ENCODE measurements at places on chromosomes 11 and 22.

DNA sequence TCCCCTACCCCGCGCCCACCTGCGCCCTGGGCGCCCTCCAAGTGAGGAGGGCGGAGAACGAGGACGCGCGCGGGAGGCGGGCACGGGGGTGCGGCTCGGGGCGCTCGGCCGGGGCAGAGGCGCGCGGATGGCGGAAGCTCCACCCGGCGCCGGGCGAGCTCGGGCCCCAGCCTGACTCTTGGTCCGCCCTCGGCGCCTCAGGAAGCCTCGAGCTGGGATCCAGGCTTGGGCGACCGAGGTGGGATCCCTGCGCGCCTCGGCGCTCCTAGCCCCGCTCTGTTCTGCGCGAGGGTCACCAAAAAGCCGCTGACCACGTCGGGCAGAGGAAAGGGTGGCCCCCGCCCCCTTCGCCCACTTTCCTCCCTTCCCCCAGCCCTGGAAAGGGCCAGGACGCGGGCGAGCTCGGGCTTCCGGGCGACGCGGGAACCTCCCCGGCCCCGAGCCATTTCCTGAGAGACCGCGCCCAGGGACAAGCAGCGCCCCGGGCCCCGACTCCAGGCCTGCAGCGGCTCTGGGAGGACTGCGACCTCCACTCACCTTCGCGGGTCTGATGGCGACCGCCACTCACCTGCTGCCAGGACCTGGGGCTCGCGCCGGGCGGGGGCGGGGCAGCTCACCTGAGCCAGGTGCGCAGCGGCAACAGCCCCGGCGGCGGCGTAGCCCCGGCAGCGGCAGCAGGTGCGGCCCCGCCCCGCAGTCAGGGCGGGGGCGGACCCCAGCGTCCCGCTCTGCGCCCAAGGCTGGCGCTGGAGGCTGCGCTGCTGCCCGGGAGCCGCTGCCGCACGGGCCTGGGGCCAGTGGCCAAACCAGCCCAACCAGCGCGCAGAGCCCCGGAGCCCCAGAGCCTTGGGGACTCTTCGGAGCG lies 2.2 kb upstream of the SIGIRR start:
- DNase-seq, result peak; percentile 65

DNA sequence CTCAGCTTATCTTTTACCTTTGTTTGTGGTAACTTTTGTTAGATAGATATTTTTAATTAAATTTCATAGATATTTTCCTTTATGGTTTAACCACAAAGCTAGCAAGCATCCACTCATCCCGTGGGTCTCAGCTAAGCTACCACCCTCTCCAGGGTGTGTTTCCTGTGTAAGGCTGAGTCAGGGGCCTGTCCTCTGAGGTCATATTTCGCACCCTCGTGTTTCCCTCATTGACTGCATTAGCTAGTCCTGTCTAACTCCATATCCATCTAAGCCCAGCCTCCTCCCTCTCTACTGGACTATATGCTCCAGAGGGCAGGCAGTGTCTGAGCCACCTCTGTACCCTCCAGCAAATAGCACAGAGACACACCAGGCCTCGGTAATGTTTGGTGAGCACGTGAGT lies 16.7 kb downstream of the XRRA1 start:
- DNase-seq, result peak; percentile 14

DNA sequence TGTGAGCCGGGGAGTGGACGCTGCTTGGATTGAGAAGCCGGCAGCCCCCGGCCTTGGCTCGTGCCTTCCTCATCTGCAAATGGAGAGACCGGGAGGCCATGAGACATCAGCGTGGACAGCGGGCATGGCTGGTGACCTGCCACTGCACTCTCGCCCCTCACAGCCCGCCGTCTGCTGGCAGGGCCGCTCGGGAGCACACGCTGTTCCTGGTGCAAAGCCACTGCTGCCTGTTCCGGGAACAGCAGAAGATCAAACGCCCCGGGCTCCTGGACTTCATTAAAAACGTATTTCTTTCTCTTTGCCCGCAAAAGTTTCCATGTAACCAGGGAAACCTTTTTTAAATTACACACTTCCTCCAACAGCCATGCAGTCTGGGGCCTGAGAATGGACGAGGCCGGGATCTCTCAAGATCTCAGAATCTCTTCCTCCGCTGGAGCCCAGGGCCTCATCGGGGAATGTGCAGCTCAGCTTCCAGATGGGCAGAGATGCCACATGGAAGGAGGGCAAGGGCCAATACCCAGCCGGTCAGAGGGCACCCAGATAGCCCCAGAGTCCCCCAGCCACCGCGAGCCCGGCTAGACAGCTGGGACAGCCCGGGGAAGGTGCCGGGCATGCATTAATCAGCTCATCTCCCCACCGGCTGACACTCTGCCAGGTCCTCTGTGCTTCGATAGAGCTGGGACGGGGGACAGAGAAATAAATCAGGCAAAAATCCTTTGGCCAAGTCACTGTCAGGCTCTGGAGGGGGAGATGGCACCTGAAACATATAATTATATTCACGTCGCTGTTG lies 62.8 kb upstream of the PRR5 start:
- no peak for DNase-seq

DNA sequence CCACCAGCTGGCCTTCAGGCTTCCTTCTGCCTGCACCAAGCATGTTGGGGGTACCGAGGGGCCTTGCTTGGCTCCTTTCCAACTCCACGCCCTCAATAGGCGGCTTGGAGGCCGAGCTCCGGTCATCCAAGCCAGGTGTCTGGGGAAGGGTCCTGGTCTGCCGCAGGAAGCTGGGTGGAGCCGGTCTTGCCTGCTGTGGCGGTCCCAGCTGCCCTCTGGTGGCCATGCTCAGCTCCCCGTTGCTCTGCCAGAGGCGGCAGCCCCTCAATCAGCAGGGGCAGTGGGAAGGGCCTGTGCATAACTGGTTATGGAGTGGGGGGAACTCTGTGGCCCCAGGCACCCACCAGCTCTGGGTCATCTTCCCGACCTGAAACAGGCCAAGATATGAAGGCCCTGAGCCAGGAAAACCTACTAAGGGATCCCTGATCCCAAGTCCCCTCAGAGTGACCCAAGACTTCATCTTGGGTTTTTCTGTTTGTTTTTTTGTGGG lies 3.2 kb downstream of the ARVCF start:
- DNase-seq, result peak; percentile 75

- peak; percentile 15 for DNase-seq
Measured at GRCh38 chr11:88552379-88553062, 215.0 kb upstream of the CTSC start.

DNA sequence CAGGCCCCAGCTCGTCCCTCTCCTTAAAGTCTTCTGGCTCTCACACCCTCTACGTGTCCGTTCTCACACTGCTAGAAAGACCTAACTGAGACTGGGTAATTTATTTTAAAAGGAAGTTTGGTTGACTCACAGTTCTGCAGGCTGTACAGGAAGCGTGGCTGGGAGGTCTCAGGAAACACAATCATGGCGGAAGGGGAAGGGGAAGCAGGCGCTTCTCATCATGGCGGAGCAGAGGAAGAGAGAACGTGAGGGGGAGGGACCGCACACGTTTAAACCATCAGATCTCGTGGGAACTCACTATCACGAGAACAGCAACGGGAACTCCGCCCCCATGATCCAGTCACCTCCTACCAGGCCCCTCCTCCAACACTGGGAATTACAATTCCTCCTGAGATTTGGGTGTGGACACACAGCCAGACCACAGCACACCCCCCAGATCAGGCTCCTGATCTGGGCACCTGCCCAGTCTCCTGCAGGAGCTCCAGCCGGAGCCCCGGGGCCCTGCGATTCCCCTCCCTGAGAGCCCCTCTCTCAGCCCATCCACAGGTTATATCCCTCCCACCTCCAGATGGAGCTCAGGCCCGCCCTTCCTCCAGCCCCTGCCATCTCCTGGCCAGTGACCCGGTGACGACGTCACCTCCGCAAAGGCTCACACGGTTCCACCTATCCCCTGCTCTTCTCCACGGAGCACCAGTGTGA lies 170.2 kb downstream of the BRD1 start:
- DNase-seq, result no peak

DNA sequence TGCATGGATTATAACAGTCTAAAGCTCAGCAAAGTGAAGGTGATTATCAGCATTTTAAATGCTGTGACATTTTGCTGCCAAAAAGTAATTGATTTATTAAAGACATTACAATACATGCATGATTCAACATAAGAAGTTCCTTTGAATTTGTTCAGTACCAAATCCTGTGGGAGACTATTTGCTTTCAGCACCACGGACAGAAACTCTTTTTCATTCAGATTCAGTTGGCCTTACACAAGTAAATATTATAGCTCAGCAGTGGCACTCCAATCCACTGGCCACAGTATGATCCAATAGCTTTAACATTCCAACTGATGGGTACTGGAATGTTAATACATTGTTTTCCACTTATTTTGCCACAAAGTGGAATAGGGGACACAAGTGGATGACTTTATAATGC lies 806.7 kb downstream of the NTM start:
- peak; percentile 43 for DNase-seq

DNA sequence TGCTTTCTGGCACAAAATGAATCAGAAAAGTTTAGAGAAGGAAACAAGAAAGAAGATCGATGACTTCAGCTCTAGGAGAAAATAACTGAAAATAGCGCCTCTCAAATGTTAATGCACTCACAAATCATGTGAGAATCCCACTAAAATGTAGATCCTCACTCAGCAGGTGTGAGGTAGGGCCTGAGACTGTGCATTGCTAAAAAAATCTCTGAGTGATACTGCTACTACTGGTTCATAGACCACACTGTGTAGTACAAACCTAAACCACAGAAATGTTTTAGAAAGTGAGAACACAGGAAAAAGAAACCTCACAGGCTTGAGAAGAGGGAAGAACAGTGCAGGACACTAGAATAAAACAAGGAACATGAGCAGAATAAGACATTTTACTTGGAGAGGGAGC lies 2.0 kb downstream of the OR8D4 start:
- no peak for DNase-seq

- peak; percentile 82 for DNase-seq
Measured at GRCh38 chr11:10930972-10931760, 73.3 kb upstream of the ZBED5 start.

- DNase-seq, result no peak
Measured at GRCh38 chr11:118090545-118091162, 3.9 kb upstream of the SMIM35 start.

GRCh38 chr11:59666969-59667368 lies 1.9 kb downstream of the PATL1 start:
- DNase-seq, result no peak

- no peak for DNase-seq
Measured at GRCh38 chr11:67795746-67796145, 121.3 kb upstream of the ALDH3B2 start.

GRCh38 chr11:123439616-123440015 lies 9.5 kb downstream of the GRAMD1B start:
- DNase-seq, result no peak

DNA sequence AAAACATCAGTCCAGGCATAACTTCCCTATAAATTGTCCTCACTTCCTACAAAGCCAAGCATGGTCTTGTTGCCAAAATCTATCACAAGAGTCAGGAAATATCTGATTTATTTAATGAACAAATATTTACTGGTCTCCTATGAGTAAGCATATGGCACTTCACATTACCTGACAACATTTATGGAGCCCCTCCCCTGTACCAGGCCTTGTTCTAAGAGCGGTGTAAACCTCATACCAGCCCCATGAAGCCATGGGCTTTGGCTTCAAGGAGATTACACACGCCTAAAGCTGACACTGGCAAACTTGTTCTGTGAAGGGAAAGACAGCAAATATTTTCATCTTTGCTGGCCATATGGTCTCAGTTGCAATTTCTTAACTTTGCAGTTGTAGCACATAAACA lies 43.0 kb upstream of the EIF3D start:
- DNase-seq, result no peak

DNA sequence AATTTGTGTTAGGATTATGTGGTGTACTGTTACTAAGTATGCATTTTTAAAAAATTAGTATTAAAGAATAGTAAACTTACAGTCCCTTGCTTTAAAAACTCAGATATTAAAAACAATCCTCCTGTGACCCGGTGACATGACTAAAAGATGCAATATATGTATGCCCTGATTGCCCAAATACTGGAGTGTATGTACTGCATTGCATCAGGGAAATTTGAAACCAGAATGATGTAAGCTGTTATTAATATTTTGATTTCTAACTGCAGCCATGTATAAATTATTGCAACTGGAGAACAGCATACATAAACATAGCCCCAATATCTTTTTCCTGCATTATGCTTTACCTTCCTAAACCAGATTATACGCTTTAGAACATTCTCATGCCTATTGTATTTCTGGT lies 3.7 kb upstream of the HSPA8 start:
- no peak for DNase-seq

GRCh38 chr22:21856868-21857267 lies 10.6 kb downstream of the MAPK1 start:
- no peak for DNase-seq

DNA sequence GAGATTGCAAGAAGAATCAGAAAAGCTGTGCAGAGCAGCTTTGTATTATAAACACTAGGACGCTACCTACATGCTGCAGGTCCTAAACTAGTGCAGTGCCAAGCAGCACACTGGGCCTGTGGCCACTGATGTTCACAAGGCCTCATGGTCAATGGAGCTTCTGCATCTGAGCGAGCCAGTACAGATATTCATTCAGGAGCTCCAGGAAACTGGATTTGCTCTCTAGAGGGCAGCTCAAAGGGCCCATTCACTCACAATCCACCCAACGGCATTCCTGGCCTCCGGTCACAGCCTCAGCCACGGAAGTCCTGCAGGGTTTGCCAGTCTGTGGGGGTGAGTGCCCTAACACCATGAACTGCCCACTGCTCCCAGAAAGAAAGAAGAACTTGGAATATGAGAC lies 5.8 kb upstream of the TBC1D10A start:
- DNase-seq, result no peak

- peak; percentile 15 for DNase-seq
Measured at GRCh38 chr11:120854988-120855387, 168.9 kb upstream of the TBCEL start.

- no peak for DNase-seq
Measured at GRCh38 chr11:128389461-128389976, 197.8 kb downstream of the ETS1 start.

GRCh38 chr11:47668665-47669064 lies 26.3 kb upstream of the MTCH2 start:
- no peak for DNase-seq

DNA sequence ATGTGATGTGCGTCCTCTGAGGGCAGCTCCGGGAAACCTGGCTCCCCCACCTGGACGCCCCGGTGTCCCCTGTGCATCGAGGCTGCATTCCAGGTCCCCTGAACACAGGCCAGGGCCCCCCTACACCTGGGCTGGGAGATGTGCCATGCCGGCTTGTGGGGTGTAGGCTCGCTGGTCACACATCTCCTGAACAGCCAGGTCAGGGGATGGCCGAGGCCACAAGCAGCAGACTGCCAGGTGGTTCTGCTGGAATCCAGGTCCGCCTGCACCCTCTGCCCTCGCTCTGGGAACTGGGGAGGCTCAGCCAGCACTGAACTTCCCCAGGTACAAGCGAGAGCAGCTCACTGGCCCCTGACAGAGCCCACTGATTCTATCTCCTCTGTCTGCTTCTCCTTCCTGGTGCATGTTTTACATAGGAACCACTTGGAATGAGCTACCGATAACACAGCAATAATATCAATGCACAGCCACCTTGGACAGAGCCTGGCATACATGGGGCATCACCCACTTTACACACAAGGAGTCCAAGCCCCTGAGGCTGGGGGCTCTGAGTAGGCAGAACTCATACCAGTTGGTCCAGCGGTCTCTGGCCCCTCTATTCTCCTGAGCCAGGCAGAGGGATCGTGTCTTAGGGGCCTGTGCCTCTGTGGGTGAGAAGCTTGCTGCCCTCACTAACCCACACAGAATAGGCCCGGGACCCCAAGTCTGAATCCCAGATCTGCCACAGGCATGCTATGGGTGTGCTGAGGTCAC lies 46.8 kb downstream of the TBX1 start:
- no peak for DNase-seq

GRCh38 chr11:18367431-18367830 lies 26.9 kb upstream of the LDHA start:
- no peak for DNase-seq

Measured in AG08396 (cell line).